KBM-7 (cell line): ENCODE measurements at places on chromosomes 4 and X.
A peak's percentile ranks its signal among the peaks of the same experiment; 100 is the strongest.

GRCh38 chr4:25107827-25108516 is 52.3 kb downstream of the SEPSECS start:
- DNase-seq, result no peak

GRCh38 chr4:24468071-24468470 is 116.3 kb downstream of the DHX15 start:
- DNase-seq, result no peak

GRCh38 chr4:182969651-182970279 is 52.6 kb upstream of the DCTD start:
- DNase-seq, result peak; percentile 92

- DNase-seq, result no peak
These were observed 129.2 kb upstream of the TRIM2 start for GRCh38 chr4:153074936-153075630.
